Glomerular endothelial cell (primary cell): ENCODE measurements at places on chromosomes 4 and X. TPM values are rescaled to one million over a fixed set of nuclear protein-coding genes. Genes with fewer than 3 reads are reported as not detected.

Gene LDB2
- 57.1 and 69.8 TPM in 2 replicates for total RNA-seq

DNA sequence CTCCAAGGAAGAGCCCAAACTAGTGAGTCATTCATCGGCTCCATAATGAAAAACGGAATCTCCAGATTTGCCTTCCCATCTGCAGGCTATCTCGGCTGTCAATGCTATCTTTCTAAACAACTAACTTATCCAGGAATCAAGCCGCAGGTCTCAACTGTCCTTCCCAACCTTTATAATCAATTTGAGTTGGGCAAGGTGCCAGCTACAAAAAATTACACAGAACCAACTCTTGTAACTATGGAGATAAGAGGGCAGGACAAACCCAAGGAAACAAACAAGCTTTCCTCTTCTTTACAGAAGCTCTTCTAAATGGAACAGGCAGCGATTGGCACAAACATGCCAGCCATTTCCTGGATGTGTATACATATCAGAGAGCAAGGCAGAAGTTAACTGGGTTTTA, 61.2 kb upstream of the RAI2 start:
- no peak for DNase-seq

Gene TLR3
- 2.9 and 7.4 TPM in 2 replicates for total RNA-seq

GRCh38 chr4:43337707-43338106, 445.2 kb downstream of the GRXCR1 start:
- DNase-seq, result no peak

Gene MXRA5
- 0.44 and 0.93 TPM in 2 replicates for total RNA-seq

Gene FABP2
- total RNA-seq, result not detected in 2 replicates

Gene CHRDL1
- 0.58 and 4.0 TPM in 2 replicates for total RNA-seq
